ENCODE measurements at places on chromosomes 12 and 14.

DNA sequence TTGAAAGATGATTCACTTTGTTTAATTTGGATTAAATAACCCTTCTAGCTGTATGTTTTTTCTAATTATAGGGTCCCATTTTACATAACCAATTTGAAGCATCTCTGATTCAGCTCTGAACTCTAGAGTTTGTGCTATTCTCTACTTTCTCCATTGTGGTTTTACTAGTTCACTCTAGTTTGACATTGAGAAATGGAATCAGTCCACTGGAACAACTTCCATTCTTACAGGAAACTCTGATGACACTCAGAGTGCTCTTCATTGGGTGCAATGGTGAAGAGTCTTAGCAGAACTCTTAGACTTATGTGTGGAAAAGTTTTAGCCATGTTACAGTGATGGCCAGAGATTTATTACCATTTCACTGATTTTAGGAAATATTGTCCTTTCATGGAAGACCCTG, 140.7 kb downstream of the DYRK2 start:
- DNase-seq, result no peak

DNA sequence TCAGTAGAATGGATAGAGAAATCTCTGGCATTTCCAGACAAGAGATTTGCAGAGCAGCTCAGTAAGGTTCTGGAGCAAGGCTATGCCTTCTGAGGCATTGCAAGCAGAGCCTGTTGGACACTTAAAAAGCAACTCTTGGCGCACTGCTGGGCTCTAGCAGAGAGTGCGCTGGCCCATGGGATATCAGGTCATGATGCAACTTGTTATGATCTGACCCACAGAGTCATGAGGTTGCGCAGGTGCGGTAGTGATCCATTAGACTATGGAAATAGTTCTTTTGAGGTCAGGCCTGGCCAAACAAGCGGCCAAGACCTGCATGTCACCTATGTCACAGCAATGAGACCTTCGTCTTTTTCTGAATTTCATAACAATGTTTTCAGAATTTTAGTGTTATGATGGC, 168.6 kb downstream of the TMTC3 start:
- DNase-seq, result no peak

DNA sequence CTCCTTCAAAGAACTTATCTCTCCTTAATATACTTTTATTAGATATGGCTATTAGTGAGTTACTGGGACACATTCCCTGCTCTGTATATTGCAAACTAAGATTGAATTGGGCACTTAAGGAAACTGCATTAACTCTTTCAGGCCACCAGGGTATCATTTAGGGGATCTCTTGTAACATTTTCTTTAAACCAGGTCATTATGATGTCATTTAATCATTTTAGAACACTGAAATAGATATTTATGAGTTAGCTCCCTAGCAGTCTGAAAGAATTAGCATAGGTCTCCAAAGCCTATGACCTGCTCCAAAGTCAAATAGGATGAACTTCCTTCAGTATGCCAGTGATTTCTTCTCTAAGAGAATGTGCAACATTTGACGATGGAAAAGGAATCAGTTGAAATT, 506.9 kb downstream of the FOXG1 start:
- no peak for DNase-seq

- DNase-seq, result no peak
Observed at GRCh38 chr12:88243982-88244381, 101.9 kb downstream of the TMTC3 start.

- no peak for DNase-seq
Observed at GRCh38 chr14:77615361-77616132, 890 bp downstream of the SPTLC2 start.

DNA sequence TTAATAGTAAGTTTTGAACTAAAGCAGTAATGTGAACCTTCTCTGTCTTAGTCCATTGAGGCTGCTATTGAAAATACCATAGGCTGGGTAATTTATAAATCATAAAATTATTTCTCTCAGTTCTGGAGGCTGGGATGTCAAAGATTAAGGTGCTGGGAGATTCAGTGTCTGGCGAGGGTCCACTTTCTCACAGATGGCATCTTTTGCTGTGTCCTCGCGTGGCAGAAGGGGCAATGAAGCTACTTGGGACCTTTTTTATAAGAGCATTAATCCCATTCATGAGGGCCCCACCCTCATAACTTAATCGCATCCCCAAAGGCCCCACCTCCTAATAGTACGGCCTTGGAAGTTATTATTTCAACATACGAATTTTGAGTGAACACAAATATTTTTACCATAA, 28.4 kb downstream of the LIN7A start:
- DNase-seq, result no peak

GRCh38 chr14:81529391-81529790, 4.3 kb downstream of the SEL1L start:
- DNase-seq, result no peak

GRCh38 chr12:108861878-108862587, 4.7 kb upstream of the SSH1 start:
- DNase-seq, result no peak

DNA sequence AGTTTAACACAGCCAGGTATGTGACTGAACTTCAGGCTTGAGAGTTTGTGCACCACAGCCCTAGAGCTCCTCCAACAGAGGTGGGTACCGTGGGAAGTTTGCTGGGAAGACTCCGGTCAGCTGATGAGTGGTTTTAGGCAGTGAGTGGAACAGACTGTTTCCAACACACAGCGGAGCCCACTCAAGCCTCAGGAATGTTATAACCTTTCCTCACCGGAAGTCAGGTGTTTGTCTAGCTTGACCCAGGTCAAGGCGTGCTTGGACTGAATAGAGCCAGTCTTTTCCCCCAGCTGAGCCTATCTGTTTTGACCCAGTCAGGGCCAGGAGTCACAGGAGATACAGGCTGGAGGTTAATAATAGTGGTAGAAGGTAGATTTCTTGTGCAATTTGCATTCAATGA, 138.4 kb upstream of the PARP11 start:
- no peak for DNase-seq

DNA sequence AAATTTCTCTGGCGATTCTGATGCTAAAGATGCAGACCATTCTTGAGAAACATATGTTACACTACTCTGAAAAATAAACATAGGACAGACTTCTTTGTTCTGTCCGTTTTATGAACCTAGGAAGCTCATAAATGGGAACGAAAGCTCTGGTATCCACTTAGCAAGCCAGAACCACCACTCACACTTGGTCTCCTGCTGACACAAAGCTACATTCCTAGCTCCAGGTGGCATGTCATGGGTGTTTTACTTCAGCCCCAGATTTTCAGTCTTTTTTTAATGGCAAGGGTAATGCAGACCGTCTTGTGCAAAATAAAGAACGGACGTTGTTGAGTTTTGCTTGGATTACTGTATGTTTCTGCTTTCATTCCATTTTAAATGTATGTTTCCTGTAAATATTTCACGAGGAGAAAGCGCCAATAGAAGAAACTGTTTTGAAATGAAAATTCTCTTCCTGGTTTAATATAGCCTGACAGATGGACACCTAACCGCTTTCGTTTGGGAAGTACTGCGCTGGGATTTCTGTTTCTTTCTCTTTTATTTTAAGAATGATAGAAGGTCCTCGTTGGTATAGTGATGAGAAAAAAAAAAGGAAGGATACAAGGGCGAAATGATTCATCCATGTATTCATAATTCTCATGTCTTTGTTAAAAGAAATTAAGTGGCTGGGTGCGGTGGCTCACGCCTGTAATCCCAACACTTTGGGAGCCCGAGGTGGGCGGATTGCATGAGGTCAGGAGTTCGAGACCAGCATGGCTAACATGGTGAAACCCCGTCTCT, 871 bp upstream of the COQ5 start:
- DNase-seq, result no peak

DNA sequence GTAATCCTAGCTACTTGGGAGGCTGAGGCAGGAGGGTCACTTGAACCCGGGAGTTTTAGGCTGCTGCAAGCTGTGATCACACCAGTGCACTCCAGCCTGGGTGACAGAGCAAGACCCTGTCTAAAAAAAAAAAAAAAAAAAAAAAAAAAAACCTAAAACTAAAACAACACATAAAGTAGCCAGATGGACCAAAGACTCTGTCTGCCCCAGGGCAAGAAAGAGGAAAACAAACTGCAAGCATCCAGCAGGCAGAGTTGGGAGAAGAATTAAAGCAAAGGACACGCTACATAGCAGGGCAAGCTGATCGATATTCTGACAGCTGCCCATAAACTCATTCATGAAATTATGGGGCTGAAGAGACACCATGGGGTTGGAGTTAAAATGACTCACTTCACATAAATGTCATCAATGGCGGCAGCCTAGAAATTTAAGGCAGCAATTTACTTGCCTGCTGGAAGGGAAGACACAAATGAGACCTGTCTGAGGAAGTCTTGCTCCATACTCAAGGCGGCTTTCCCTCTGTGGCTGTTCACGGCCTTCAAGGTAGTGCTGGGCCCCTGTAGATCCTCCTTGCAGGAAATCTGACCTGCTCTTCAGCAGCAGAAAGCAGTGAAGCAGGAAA, 259.1 kb upstream of the FKBP4 start:
- no peak for DNase-seq

DNA sequence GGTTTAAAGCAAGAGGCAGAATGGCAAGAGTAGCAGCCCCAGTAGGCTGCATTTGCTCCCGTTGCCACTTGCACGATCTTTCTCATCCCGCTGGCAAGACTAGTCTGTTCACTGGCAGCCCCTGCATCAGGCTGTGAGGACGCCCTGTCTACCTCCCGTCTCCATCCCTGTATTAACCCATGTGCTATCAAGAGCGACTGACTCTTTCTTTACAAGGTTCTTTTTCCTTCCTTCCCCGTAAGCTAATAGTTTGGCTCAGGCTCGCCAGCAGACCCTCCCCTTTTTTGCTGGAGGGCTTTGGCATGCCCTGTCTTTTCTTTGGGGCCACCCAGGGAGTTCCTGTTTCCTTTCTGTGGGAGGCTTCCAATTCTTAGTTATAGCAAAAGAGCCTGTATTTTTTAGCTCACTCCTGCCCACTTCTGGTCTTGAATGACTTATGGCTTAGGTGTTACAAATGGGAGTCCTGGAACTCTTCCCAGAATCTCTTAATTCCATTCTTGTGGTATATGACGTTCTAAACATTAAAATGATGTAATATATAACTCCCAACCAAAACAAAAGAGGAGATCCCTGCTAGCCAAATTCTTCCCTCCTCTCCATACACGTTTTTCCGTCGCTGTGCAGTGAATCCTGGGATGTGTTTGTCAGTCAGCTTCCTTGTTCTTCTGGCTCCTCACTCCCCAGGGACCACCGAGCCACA, 149.0 kb downstream of the PRKCH start:
- DNase-seq, result no peak

DNA sequence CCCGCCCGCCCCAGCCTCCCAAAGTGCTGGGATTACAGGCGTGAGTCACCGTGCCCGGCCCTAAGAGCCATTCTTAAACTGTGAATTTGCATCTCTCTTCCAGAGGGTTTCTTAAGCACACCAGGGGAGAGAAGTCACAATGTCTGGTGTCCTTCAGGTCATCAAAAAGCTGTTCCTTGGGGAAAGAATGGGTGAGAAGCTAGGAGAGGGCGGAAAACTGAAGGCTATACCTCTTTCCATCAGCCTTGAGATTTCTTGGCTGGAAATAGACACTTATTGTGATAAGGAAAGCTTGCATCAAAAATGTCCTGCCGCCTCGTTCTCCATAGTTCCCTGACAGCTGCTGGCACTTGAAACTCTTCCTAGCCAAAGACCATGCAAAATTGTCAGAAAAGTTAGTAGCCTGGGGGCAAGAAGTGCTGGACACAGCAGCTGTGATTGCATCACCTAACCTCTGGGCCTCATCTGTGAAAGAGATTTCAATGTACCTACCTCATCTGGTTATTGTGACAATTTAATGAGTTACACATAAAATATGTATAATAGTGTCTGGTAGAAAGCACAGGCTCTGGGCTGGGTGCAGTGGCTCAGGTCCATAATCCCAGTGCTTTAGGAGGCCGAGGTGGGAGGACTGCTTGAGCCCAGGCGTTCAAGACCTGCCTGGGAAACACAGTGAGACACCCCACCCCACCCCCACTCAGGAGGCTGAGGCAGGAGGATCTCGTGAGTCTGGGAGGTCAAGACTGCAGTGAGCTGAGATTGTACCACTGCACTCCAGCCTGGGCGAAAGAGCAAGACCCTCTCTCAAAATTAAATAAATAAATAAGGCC, 9.7 kb upstream of the UBC start:
- no peak for DNase-seq

DNA sequence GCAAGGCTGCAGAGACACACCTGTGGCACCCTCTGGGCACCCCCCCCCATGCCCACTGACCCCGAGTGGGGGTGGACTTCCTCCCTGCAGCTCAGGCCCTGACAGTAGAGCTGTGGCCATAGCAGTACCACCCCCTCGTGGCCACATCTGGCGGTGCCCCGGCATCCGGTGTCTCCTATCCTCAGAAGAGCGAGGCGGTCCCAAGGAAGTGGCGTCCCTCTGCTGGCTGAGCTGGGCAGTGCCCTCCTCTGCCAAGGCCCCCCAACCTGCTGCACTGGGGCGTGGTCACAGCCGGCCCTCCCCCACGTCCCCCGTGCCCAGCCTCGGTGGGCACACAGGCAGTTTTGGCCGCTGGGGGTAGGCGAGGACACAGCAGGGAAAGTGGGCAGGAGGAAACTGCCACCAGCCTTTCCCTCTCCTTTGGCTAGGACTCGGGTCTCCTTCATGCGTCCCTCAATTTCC, 6.0 kb upstream of the SLC6A12 start:
- no peak for DNase-seq

DNA sequence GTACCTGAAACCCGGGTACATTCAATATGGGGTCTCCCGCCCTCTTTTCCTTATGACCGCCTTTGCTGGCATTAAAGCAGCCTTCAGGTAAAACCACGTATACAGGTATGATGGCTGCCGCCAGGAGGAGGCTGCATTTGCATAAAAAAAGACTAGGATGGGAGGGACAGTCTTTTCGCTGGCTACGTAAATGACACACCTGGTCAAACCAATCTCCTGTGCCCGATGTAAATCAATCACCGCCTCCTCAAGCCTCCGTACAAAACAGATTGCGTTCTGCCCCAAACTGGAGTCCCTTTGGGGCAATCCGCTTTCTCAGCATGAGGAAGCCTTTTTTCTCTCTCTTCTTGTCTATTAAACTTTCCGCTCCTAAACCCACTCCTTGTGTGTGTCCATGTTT, 8.1 kb upstream of the ALDH1L2 start:
- no peak for DNase-seq

DNA sequence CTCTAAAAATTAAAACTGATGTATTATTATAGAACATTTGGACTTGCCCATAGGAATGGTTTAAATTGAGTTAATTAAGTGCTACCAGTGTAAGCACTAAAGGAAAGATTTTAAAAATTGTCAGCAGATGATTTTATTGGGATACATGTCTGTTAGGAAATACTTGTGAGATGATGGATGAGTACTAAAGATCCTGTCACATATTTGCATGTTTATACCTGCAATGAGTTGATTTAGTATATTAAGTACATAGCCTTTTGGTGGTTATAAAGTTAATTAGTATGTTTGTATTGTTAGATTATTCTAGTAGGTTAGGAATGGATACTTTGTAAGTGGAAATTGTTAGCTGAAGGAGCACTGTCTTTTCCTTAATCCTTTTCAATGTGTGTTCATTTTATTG, 67.2 kb downstream of the CCDC91 start:
- no peak for DNase-seq

- DNase-seq, result no peak
Observed at GRCh38 chr12:67042697-67043131, 226.4 kb upstream of the CAND1 start.

GRCh38 chr14:52960627-52961026, 9.8 kb upstream of the FERMT2 start:
- no peak for DNase-seq

GRCh38 chr12:132614861-132615578, 3.6 kb upstream of the P2RX2 start:
- peak; percentile 77 for DNase-seq
